ENCODE measurements at places on chromosomes 11 and 22.

DNA sequence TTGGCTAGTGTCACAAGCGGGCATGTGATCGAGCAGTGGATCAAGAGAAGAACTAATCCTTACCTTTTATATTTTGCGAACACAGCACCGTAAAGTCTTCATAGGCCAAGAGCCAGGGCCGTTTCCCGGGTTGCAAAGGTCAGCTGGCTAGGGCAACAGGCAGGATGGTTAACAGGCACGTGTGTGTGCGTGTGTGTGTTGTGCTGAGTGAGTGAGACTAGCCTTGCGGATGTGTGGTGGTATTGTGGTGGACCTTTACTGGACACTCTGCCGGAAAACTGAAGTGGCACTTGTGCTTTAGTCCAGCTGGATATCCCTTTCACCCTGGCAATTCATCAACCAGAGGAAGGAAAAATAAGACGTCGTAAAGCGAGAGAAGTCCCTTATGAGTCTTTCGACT, 176.7 kb downstream of the BCR start:
- no peak for DNase-seq

DNA sequence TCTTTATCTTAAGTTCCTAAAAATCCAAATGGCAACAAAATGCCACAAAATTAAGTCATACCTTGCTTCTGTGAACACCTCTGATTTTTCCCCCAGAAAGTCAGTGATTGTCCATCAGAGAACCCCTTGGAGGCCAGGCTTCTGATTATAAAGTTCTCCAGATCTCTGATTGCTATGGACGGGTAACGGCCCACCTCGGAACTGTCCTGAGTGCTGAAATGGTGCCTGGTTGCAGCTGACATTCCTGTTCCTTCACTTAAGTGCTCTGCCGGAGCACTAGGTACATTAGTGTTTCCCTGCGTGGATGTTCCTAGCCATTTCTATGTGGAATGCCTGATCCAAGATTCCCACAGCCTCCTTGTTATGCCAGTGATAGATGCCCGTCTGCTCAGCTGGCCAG, 85.0 kb downstream of the CHST1 start:
- DNase-seq, result no peak

DNA sequence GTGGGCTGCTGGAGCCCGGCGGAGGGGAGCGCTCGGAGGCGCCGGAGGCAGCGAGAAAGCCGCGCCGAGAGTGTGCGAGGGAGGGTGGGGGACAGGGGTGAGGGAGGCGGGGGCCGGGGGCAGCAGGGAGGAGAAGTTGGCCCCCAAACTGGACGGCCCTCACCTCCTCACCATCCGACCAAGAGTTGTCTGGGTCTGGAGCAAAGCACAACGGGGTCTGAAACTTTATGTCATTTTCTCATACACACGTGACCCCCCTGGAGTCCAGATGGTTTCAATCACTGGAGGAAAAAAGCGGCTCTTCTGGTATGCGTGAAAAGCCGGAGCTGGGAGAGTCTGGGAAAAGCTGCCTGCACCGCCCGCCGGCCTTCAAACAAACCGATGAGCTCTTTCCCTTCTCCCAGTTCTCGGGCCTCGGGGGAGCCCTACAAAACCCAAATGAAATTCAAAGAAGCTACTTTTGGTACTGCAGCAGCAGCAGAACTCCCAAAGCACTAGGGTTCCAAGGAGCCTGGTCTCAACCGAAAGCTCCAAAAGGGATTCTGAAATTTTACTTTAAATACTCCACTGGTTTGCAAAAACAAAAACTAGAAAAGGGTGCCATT, 39.7 kb upstream of the AKIP1 start:
- no peak for DNase-seq

- no peak for DNase-seq
Measured at GRCh38 chr11:37788141-37788877, 1190.3 kb upstream of the RAG2 start.

DNA sequence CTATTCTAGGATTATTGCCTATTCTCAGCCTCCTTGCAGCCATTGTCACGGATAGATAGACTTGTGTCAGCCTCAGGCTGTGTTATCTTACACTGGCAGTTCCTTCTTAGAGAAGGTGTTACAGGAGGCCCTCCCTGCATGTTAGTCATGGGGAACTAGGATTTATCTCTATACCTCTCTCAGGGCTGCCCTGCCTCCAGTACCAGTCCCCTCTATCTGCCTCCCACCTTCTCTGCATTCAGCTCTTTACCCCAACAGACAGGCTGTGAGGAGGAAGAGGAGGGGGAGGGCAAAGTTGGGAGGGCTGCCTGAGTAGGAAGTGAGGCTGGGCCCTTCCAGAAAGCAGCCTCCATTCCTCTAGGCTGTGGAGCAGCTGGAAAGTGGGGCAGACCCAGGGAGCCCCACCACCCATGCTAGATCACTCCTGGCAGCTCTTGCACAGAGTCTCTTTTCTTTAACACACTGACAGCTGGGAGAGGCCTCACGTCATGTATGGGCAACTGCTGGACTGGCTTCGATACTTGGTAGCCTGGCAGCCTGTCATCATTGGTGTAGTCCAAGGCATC, 2.9 kb upstream of the IL18BP start:
- DNase-seq, result no peak

Measured in stimulated activated CD4-positive, alpha-beta T cell treated with anti-CD3 and anti-CD28 coated beads, Interleukin-2, amount 100 ng/mL, for 48 hours (primary cell).